ENCODE measurements at places on chromosomes 3 and 15.

DNA sequence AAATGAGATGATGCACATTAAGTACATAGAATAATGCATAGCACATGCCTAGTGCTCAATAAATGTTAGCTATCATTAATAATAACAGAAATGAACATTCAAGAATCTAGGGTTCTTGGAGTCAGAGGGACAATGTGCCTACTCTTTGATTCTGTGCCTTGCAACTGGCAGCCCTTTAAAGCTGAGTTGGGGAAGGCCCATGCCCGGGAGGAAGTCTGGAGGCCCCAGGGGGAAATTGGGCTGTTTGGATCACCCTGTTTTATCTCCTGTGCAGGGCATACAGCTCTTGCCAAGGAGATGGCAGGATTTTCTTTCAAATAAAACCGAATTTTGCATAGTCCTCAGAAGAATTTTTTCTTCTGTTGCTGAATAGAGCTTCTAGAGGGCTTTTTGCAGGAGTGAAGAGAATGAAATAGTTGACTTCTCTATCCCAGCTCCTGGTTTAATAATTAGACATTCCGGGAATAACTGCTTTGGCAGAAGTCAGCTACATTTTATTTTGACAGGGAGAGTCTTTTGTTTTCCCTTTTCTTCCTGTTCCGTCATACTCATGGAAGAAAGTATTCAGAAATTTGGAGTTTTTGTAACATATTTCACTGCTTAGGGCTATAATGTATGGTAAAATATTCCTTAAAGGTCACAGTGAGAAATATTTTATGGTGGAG lies 18.0 kb upstream of the KCNAB1 start:
- no peak for DNase-seq

DNA sequence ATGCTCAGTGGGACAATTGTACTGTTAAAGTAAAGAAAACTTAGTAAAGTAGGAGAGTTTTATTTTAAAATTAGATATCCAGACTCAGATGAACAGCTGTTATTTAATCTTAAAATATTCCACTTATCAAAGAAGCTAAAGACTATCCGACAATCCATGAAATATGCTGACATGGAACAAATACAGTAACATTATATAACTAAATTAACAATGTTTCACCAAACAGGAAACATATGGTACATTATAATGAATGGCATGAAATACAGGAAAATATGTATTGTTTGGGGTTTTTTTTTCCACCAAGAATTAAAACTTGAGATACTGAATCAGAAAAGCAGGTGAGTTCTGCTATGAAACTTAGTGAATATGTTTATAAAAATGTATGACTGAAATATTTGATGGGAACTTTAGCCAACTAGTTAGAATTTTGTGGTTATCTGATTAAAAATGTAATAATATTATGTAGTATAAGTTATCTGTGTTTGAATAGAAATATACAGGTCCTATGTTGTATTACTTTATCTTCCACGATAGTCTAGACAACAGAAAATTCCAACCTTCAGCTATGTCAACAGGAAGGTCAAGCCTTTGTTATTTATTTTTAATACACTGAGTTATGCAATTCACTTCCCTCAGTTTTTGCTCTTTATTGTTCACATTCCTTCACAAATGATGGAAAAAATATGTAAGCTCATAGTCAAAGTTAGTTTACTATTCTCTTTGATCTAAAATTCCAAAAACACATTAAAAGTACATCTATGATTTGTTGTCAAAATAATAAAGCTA lies 72.7 kb downstream of the UACA start:
- no peak for DNase-seq

- DNase-seq: no peak
These were observed 213.0 kb downstream of the MEIS2 start for GRCh38 chr15:36887214-36887961.

DNA sequence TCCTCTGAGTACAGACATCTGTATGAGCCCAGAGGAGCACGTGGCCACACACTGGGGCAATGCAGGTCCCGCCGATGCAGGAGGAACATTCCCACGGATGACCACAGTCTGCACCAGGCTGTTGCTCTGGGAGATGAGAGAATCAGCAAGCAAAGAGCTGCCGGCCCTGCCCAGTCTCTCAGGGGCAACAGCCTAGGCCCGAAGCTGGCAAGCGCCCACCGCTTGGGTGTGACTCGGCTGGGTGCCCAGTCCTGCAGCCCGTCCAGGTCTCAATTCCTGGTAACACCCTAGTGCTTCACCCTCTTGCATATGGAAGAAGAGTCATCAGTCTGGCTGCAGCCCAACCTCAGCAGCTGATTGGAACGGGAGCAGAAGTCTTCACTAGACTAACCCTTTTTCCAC lies 153.7 kb upstream of the HES1 start:
- no peak for DNase-seq

- no peak for DNase-seq
These were observed 1.1 kb downstream of the HES1 start for GRCh38 chr3:194137008-194137505.

GRCh38 chr15:95825671-95826411 lies 504.7 kb upstream of the NR2F2 start:
- no peak for DNase-seq

DNA sequence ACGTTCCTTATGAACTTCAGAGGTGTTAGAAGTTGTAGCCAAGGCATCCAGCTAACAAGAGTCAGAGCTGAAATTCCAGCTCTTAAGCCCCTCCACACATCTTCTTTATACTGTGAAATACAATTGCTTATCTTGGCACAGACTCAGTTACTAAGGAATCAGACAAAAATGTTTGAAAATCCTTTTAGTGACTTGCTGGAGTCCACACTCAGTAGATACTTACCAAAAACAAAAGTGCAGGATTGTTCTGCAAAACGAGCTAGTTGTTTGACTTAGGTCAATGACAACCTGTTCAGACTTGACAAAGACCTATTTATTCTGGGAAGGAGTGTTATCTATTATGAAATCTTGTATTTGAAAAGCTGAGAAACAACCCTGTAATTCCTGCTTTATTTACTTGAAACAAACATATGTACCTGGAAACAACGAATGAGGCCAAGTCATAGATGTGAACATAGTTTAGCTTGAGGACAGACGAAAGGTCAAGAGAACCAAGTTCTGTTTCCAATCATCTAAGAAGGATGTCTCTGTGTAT lies 38.5 kb downstream of the B3GNT5 start:
- DNase-seq: no peak

DNA sequence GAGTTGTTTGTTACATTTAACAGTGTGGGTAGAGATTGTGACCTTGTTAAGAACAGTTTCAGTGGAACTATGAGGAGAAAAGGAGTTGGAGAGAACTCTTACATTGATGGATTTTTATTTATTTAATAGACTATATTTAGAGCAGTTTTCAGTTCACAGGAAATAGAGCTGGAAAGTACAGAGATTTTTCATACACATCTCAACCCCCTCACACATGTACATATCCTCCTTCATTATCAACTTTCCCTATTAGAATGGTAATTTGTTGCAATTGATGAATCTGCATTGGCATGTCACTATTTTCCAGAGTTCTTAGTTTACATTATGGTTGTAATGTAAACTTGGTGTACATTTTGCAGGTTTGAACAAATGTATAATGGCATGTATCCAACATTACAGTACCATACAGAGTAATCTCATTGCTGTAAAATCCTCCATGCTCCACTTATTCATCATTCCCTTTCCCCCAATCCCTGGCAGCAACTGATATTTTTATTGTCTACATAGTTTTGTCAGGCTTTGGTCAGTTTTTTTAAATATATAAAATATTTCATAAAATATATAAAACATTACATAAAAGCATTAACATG lies 756.6 kb upstream of the DPPA4 start:
- no peak for DNase-seq

GRCh38 chr15:97977734-97978133 lies 17.2 kb downstream of the ARRDC4 start:
- DNase-seq: no peak

DNA sequence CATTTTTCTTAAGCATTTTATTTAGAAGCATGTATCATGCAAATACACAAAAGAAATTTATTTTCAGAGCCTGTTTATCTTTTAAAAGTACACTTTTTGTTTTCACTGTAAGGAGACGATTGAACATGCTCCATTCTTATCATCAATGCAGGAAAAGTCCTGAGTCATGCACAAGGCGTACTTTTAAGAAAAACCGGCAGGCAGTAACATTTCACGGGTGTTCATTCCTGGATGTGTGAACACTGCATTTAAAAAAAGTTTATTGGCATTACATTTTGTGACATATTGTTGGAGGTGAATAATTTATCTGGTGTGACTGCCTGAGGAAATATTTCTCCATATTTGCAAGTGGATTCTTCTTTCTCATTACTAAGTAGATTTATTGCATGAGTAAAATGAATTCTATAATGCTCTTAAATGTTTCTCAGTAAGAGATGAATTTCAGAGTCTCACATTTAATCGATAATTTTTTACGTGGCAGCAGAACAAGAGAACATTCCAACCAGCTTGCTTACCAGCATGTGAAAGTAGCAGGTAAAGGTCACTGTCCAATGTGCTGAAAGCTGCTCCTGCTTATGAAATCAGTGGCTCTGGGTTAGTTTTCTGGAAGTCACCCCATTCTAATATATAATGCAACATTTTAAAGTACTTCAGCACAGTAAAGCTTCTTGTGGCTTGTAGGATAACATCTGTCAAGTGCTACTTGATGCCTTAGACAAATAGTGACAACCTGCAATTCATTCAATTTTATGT lies 87.0 kb downstream of the SV2B start:
- DNase-seq: no peak

GRCh38 chr3:119964294-119964693 lies 130.0 kb downstream of the GSK3B start:
- no peak for DNase-seq

GRCh38 chr3:147267434-147267833 lies 138.9 kb downstream of the ZIC4 start:
- no peak for DNase-seq

DNA sequence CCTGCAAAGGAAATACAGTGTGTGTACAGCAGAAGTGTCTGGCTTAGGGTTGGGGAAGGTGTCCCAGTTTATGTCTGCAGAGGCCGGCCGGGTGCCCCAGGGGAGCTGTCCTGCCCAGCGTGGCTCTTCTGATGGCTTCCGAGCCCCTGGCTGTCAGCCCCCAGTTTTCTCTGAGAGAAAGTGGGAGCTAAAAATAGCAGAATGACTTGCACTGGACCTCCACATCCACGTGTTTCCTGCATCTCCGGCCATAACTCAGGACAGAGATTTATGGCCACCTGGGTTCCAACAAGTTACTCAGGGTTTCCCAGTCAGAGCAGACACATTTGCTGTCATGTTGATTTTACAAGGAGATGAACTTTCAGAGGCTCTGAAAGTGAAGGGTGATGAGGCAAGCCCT lies 192.0 kb downstream of the ATP10A start:
- no peak for DNase-seq

- no peak for DNase-seq
These were observed 90.2 kb upstream of the CHD2 start for GRCh38 chr15:92809880-92810361.

- no peak for DNase-seq
These were observed 3.0 kb downstream of the INKA1 start for GRCh38 chr3:49805897-49806701.

GRCh38 chr3:70603103-70603502 lies 290.7 kb upstream of the MDFIC2 start:
- no peak for DNase-seq

- no peak for DNase-seq
These were observed 575.1 kb downstream of the FOXP1 start for GRCh38 chr3:71008350-71008935.

DNA sequence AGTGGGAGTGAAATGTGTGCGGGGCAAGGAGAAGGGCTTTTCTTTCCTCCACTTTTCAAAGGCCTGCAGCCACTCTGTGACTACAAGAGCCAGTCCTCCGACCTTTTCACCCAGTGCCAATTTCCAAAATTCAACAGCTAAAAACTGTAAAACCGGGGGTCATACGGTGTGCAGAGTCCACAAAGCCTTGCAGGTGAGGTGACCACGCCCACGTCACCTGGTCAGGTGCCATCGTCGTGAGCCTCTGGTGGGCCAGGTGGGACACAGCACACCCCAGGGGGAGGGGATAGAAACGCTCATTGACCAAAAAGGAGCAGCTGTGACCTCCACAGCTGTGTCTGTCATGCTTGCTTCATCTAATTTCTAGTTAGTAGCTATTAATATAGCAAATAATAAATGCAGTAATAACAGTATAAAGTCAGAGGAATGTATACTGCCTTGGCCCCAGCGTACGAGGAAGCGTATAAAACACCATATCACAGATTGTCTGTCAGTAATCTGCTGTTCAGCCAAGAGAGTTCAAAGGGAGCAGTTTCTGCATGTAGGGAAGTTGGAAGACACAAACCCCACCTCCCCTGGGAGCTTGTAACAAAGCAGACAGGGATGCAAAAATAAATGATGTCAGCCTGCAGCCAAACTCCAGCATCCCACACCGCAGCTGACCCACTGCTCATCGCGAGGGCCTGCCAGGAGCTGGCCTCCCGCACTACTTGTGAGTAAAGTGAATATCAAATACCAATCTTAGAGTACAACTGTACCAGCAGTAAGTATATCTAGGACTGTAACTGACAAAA lies 86.7 kb downstream of the VGLL4 start:
- DNase-seq: no peak

GRCh38 chr3:118817748-118818165 lies 216.9 kb downstream of the IGSF11 start:
- DNase-seq: no peak

- no peak for DNase-seq
These were observed 111.1 kb downstream of the P3H2 start for GRCh38 chr3:190009614-190010013.

DNA sequence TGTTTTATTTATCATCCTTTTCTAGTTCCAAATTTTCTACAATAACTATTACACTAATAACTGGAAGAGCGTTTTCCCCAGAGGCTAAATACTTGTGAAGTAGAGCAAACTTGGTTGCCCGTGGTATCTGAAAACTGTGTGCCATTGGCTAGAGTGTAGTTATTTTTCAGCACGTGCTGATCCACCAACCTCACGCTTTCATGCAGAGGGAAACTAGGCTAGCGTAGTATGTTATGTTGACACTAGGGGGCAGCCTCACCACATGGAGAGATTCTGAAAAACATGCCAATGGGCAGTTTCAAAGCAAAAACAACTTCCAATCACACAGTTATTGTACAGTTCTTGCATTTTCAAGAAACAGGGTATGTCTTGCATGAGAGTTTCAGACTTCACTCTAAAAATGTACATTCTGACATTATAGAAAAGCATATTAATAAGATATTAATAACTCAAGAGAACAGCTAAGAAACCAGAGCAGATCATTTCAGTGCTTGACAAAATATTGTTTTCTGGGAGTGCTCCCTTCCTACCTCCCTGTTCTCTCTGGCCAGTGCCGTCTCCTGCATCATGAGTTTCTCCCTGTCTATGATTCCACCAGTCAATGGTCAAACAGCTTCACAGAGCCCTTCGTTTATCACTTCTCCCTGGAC lies 39.7 kb downstream of the SPATA12 start:
- no peak for DNase-seq

Data from cortex of kidney (tissue), 1 donor.